ENCODE measurements at places on chromosomes 4 and X.

- DNase-seq = no peak
These were observed 355.9 kb upstream of the PITX2 start for GRCh38 chr4:110978761-110979160.

- DNase-seq = peak; percentile 9
These were observed 37.4 kb upstream of the SLC10A4 start for GRCh38 chr4:48445704-48446103.

GRCh38 chr4:181830404-181831035, 412.7 kb upstream of the TENM3 start:
- no peak for DNase-seq

DNA sequence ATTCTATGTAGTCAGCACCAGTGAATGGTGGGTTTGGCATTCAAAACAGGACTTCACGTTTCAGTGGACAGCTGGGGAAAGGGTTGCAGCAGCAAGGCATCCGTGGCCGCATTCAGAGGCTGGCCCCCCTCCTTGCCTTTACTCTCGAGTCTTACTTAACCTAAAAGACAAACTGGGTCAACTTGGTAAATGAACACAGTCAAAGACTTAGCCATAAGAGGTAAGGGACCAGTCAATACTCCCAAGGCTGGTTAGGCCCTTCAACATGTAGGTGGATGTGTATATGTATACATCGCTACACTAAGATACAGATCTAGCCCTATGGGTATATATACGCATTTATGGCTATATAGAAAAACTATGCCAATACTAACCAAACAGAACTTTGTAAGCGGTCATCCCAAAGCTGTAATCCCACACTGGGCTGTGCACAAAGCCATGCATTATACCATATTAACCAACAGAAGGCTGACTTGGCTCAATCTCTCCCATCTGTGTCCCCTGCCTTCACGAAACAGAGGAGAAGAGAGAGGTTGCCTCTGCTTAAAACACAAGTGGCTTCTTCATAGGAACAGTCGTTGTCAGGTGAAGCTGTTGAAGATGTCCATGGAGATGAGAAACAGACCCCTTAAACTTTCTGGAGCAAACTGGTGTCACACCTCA, 61.9 kb downstream of the TSC22D3 start:
- DNase-seq = peak; percentile 43

- no peak for DNase-seq
These were observed 121.2 kb downstream of the KLHL13 start for GRCh38 chrX:117995378-117995777.

GRCh38 chr4:21242163-21242562, 541.9 kb downstream of the PACRGL start:
- no peak for DNase-seq

All from LHCN-M2 (cell line).